Muscle of leg (tissue), 16 donors: ENCODE measurements at places on chromosomes 3 and 15. TPM values are rescaled to one million over a fixed set of nuclear protein-coding genes. Genes with fewer than 3 reads are reported as not detected.

- H3K27ac ChIP-seq = no peak overlapping the region
- no peaks in the 10 kb centered on the region for H3K36me3 ChIP-seq
- H3K4me1 ChIP-seq = peaks cover 5% of the 10 kb centered on the region
- H3K4me3 ChIP-seq = no peak overlapping the region
- H3K27me3 ChIP-seq = peaks cover 17% of the 10 kb centered on the region
Observed at GRCh38 chr15:69035205-69035917, 20.9 kb downstream of the NOX5 start.

DNA sequence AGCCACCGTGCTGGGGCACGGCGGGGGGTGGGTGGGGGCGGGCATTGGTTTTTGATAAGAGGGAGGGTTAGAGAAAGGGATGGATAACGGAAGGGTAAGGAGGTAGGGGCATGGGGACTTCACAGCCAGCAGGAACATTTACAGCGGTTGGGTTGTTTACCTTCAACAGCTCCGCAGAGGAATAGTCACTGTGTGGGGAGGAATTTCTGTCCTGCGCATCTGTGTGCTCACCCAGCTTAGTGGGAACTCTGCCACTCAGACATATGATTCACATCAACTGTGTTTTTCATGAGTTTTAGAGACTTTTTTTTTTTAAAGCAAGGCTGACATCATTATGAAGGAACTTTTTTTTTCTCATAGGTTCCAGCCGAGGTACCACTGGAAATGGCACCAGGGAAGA is 19.6 kb downstream of the CHRD start:
- H3K4me1 ChIP-seq = peaks cover 9% of the 10 kb centered on the region
- H3K36me3 ChIP-seq = no peaks in the 10 kb centered on the region
- no peak overlapping the region for H3K27ac ChIP-seq
- no peak overlapping the region for H3K4me3 ChIP-seq
- DNase-seq = peak; percentile 96

- DNase-seq = peak; percentile 64
- H3K4me3 ChIP-seq = no peak overlapping the region
- H3K36me3 ChIP-seq = peaks cover under 1% of the 10 kb centered on the region
- peak overlapping the region; percentile 81 for H3K27ac ChIP-seq
Observed at GRCh38 chr3:139534455-139534812, 5.1 kb downstream of the RBP1 start.

- no peaks in the 10 kb centered on the region for H3K36me3 ChIP-seq
- no peaks in the 10 kb centered on the region for H3K4me1 ChIP-seq
- no peak overlapping the region for H3K4me3 ChIP-seq
- no peak for DNase-seq
- H3K27ac ChIP-seq = no peak overlapping the region
Observed at GRCh38 chr3:112751564-112752512, 94.8 kb downstream of the CD200R1L start.

Gene GOLGA8K
- 0.84 TPM for polyA plus RNA-seq

DNA sequence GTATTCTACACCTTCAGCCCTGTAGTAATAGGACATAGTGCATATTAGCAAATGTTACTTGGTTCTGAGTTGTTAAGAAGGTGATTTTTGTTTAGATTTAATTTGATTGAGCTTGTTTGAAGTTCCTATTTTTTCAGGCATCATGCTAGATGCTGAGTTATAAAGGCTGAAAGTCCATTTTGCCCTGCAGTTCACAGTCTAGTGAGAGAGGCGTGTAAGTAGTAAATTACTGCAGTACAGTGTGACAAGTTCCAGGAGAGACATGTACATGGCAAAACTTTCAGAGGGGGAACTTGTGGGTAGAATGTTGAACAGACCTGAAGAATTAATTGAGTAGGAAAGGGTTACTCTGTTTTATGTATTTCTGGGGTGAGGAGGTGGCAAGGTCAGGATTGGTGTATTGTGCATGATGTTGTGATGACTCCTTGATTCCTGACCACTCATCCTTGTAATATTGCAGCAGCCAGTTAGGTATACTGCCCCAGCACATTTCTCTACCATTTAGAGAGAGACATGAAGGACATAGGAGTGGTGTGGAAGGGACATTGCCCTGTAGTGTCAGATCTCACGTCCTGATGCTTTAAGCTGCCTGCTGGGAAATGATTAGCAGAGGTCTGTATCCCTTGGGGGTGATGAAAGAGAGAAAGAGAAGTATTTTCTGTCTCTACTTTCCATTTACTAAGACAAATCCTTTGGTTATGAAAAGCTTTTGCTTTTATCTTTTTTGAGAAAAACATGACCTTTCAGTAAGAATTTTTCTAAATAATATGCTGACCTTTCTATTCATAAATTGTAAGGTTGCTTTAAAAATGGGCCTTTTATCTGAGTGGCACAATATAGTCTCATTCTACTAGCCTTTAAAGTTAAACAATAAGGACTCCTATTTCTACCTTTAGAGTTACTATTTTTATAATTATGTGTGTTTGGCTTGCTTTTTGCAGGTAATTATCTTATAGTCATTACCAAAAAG is 16.9 kb downstream of the SACM1L start:
- no peaks in the 10 kb centered on the region for H3K27me3 ChIP-seq
- H3K36me3 ChIP-seq = peaks cover 13% of the 10 kb centered on the region
- no peaks in the 10 kb centered on the region for H3K4me1 ChIP-seq
- no peak overlapping the region for H3K27ac ChIP-seq
- DNase-seq = no peak
- no peak overlapping the region for H3K4me3 ChIP-seq

Gene CCDC9B
- polyA plus RNA-seq = 10.2 TPM

- peaks cover 81% of the 10 kb centered on the region for H3K4me1 ChIP-seq
- H3K4me3 ChIP-seq = no peak overlapping the region
- peak overlapping the region; percentile 47 for H3K27ac ChIP-seq
- no peaks in the 10 kb centered on the region for H3K27me3 ChIP-seq
- peaks cover 8% of the 10 kb centered on the region for H3K36me3 ChIP-seq
Observed at GRCh38 chr15:31339558-31339895, 12.9 kb downstream of the KLF13 start.

Gene MYRIP
- polyA plus RNA-seq = 0.64 TPM

DNA sequence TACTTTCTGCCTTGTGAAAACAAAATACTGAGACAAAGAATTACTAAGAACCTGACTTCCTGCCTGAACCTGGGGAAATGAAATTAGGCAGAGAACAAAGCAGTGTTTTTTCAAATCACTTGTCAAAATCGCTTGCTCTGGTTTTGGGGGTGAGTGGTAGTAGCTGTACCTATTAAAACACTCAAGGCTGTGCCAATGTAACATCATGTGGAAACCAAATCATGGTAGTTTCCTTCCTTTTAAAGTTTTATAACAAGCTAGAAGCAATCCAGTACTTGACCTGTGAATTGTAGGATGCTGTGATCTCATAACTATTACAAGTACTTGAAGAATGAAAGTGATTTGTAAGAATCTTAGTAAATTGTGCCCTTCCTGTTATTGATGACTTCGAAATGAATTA is 6.7 kb downstream of the CMTM8 start:
- H3K27me3 ChIP-seq = no peaks in the 10 kb centered on the region
- H3K27ac ChIP-seq = no peak overlapping the region
- no peak for DNase-seq
- no peaks in the 10 kb centered on the region for H3K36me3 ChIP-seq
- H3K4me3 ChIP-seq = no peak overlapping the region
- no peaks in the 10 kb centered on the region for H3K4me1 ChIP-seq

GRCh38 chr15:101489599-101490407 is at the start of gene PCSK6:
Gene PCSK6 (minus strand): TSS chr15:101489707. CDS start chr15:101489670, 37 bp downstream.
- peaks cover 5% of the 10 kb centered on the region for H3K4me1 ChIP-seq
- H3K36me3 ChIP-seq = no peaks in the 10 kb centered on the region
- no peak within 1 kb of the TSS for H3K27ac ChIP-seq
- peak within 1 kb of the TSS; percentile 26 for H3K4me3 ChIP-seq
- H3K27me3 ChIP-seq = peaks cover 34% of the 10 kb centered on the region
- DNase-seq = peak; percentile 48

Gene PODXL2
- polyA plus RNA-seq = 7.4 TPM

Gene SCN5A
- 4.6 TPM for polyA plus RNA-seq

DNA sequence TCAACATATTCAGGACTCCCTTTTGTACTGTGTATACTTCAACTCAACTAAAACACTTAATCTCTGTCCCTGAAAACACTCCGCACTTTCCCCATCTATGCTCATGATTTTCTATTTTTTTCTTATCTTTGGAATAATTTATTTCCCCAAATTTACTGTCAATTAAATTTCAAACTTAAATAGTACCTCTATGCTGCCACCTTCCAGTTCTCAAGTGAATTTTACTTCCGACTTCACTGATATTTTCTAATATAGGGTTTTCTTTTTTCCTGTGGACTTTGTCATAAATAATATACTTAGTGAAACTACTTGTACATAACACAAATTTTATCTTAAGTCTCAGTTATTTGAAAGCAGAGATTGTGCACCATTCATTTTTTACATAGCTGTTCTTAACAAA is 1303.3 kb downstream of the OTOL1 start:
- H3K27ac ChIP-seq = no peak overlapping the region
- no peaks in the 10 kb centered on the region for H3K27me3 ChIP-seq
- H3K36me3 ChIP-seq = no peaks in the 10 kb centered on the region
- DNase-seq = no peak
- no peak overlapping the region for H3K4me3 ChIP-seq
- no peaks in the 10 kb centered on the region for H3K4me1 ChIP-seq

DNA sequence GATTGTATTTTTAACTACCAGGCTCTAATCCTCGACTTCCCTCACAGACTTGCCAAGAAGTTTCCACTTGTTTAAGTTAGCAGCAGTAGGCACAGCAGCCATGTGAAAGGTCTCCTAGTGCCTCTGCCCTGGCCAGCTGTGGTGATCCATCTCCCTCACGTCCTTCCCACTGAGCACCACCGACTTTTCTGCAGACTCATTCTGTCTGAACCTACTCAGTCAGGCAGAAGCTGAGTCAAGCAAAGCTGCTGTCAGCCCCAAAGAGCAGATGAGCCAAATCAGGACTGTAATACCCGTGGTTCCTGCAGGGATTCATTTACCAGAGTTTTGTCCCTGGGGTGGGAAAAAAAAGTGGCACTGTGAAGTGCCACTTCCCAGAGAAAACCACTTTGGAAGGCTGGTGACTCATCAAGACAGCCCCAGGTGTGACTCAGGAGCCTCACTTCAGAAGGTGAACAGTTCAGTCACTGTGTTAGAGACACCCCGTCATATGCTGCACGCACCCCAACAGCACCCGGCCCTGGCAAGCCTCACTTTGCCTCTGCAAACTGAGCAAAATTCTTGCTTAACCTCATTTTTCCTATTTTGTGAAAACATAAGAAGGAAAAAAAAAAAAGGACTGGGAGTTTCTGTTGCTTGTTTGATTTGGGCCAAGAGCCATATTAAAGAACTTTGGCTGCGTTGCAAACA is 76.0 kb downstream of the WWTR1 start:
- H3K27ac ChIP-seq = peak overlapping the region; percentile 60
- no peaks in the 10 kb centered on the region for H3K27me3 ChIP-seq
- peaks cover 43% of the 10 kb centered on the region for H3K4me1 ChIP-seq
- no peak overlapping the region for H3K4me3 ChIP-seq
- DNase-seq = peak; percentile 92

DNA sequence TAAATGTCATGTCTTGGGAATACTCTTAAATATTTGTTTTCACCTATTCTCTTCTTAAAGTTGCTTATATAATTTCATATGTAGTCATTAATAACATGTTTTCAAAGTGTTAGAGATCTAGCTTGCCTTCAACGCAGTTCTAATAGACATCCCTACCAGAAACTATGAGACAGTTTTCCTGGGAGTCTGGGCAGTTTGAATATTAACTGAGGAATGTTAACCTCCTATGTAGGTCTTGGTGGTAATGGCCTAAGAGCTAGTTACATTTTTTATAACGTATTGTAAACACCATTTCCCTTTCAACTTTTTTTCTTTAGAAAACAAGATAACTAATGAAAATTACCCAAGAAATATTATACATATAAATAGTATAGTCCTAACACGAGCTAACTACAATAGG is 328.2 kb downstream of the TIGIT start:
- H3K27me3 ChIP-seq = no peaks in the 10 kb centered on the region
- no peak for DNase-seq
- H3K27ac ChIP-seq = no peak overlapping the region
- no peaks in the 10 kb centered on the region for H3K36me3 ChIP-seq

DNA sequence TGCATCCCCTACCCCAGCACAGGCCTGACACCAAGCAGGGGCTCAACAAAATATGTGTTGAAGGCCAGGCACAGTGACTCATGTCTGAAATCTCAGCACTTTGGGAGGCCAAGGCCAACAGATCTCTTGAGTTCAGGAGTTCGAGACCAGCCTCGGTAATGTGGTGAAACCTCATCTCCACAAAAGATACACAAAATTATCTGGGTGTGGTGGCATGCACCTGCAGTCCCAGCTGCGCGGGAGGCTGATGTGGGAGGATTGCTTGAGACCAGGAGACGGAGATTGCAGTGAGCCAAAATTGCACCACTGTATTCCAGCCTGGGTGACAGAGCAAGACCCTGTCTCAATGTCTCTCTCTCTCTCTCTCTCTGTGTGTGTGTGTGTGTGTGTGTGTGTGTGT is 30.7 kb upstream of the CYP11A1 start:
- no peaks in the 10 kb centered on the region for H3K36me3 ChIP-seq
- H3K4me3 ChIP-seq = no peak overlapping the region
- peaks cover 54% of the 10 kb centered on the region for H3K4me1 ChIP-seq
- DNase-seq = no peak
- H3K27ac ChIP-seq = no peak overlapping the region

DNA sequence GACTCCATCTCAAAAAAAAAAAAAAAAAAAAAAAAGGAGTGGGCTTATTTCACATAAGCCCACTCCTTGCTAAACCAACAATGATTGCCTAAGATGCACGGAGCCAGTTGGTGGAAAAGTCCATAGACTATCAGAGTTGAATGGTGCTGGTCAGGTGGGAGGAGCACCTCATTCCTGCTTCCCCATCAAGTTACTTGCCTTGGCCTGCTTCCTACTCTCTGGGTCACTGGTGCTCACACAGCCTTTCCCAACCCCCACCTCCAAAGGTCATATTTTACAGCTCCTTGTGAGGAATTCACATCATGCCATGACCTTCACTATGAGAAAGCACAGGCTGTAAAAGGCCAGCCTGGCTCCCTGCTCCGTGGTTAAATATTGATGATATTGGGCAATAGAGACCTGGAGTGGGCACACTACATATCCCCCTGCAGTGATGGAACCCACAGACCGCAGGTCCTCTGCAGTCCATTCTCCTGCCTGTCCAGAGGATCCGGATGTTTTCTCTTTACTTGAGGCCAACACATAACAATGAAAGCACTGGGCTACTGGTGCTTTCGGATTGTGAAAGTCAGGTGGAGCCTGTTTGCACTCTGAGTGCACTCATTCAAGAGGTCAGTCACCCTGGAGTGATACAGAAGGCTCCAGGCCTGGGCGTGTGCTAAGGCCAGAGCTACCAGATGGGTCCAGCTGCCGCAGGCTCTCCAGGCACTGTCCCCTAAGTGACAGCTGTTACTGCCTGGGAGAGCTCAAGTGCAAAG is at the start of gene SLC51B:
TSS of gene SLC51B (plus strand) at position 664 of the 758 bp plus-strand sequence. CDS start 4,618 bp downstream, outside the sequence.
- no peak within 1 kb of the TSS for H3K4me3 ChIP-seq
- H3K27me3 ChIP-seq = no peaks in the 10 kb centered on the region
- no peaks in the 10 kb centered on the region for H3K36me3 ChIP-seq
- H3K27ac ChIP-seq = peak within 1 kb of the TSS; percentile 78

- no peak overlapping the region for H3K27ac ChIP-seq
- H3K36me3 ChIP-seq = no peaks in the 10 kb centered on the region
- no peak overlapping the region for H3K4me3 ChIP-seq
- DNase-seq = no peak
- H3K27me3 ChIP-seq = no peaks in the 10 kb centered on the region
Observed at GRCh38 chr15:39194106-39194830, 386.6 kb upstream of the THBS1 start.

GRCh38 chr3:117217355-117217754 is 507.8 kb downstream of the TUSC7 start:
- H3K4me3 ChIP-seq = no peak overlapping the region
- H3K27ac ChIP-seq = no peak overlapping the region
- H3K27me3 ChIP-seq = no peaks in the 10 kb centered on the region
- H3K36me3 ChIP-seq = no peaks in the 10 kb centered on the region

Gene DUOXA2
- polyA plus RNA-seq = not detected
